Regular cardiac myocyte (primary cell): ENCODE measurements at places on chromosomes 5 and 9. TPM values are rescaled to one million over a fixed set of nuclear protein-coding genes. Genes with fewer than 3 reads are reported as not detected.

The GPR150 gene
- 0.96 and 2.5 TPM in 2 replicates for total RNA-seq

The PPP3R2 gene
- total RNA-seq = not detected in 2 replicates

The SLC1A3 gene
- 2.1 and 4.2 TPM in 2 replicates for total RNA-seq

The MRPL22 gene
- total RNA-seq = 27.6 and 35.3 TPM in 2 replicates

The PRELID1 gene
- total RNA-seq = 68.5 and 167 TPM in 2 replicates

The IL7R gene
- 2.3 and 13.2 TPM in 2 replicates for total RNA-seq

The LVRN gene
- under 0.01 and 0.19 TPM in 2 replicates for total RNA-seq

The SPINK1 gene
- 0.56 TPM in 1 of 2 replicates, not detected in the other for total RNA-seq

The IFNA21 gene
- not detected in 2 replicates for total RNA-seq

The EGFL7 gene
- 38.3 and 57.8 TPM in 2 replicates for total RNA-seq

The ENC1 gene
- total RNA-seq = 146 and 219 TPM in 2 replicates

The PTGES gene
- 9.0 and 40.3 TPM in 2 replicates for total RNA-seq

The ENHO gene
- 0.28 TPM in 1 of 2 replicates, not detected in the other for total RNA-seq

The FOXI1 gene
- total RNA-seq = under 0.01 TPM in 1 of 2 replicates, not detected in the other

The ANKRD34B gene
- not detected in 2 replicates for total RNA-seq

The SLC2A6 gene
- 11.3 and 21.1 TPM in 2 replicates for total RNA-seq

The TSSK1B gene
- under 0.01 TPM in 1 of 2 replicates, not detected in the other for total RNA-seq

The ASS1 gene
- total RNA-seq = 19.4 and 93.9 TPM in 2 replicates

The SLC6A19 gene
- not detected in 2 replicates for total RNA-seq

The BAAT gene
- under 0.01 and 0.19 TPM in 2 replicates for total RNA-seq

The PCDHGA11 gene
- 3.1 and 4.5 TPM in 2 replicates for total RNA-seq

The SHLD3 gene
- 2.3 and 3.6 TPM in 2 replicates for total RNA-seq

The ZNF300 gene
- total RNA-seq = 3.9 and 5.6 TPM in 2 replicates

The SNAPC4 gene
- 5.6 and 8.8 TPM in 2 replicates for total RNA-seq

The CCDC180 gene
- total RNA-seq = 0.38 and 2.8 TPM in 2 replicates

The TRIM14 gene
- 1.4 and 3.6 TPM in 2 replicates for total RNA-seq

The GTF2H2C gene
- total RNA-seq = 37.8 and 48.9 TPM in 2 replicates

The FCN2 gene
- total RNA-seq = 0.28 TPM in 1 of 2 replicates, not detected in the other

The PBX3 gene
- total RNA-seq = 16.6 and 16.7 TPM in 2 replicates

The C9 gene
- total RNA-seq = 0.28 and 0.38 TPM in 2 replicates

The CYLC2 gene
- not detected in 2 replicates for total RNA-seq

The TTC16 gene
- total RNA-seq = under 0.01 TPM in 1 of 2 replicates, not detected in the other

The PCDHB3 gene
- total RNA-seq = 0.19 and 3.9 TPM in 2 replicates

The CKMT2 gene
- 1.3 and 23.7 TPM in 2 replicates for total RNA-seq

The OR1Q1 gene
- total RNA-seq = not detected in 2 replicates

The FOXD4L6 gene
- not detected in 2 replicates for total RNA-seq

The KLHL3 gene
- total RNA-seq = 2.9 and 3.1 TPM in 2 replicates

The GARIN3 gene
- total RNA-seq = not detected in 2 replicates

The GRIA1 gene
- total RNA-seq = 0.19 and 0.28 TPM in 2 replicates

The TEK gene
- 18.6 and 31.1 TPM in 2 replicates for total RNA-seq

The CCL28 gene
- 2.1 and 6.2 TPM in 2 replicates for total RNA-seq

The ALDH1B1 gene
- 30.2 and 48.3 TPM in 2 replicates for total RNA-seq

The FKTN gene
- total RNA-seq = 23.2 and 23.7 TPM in 2 replicates

The CNTLN gene
- total RNA-seq = 8.6 and 10.1 TPM in 2 replicates

The SMIM3 gene
- 123 and 182 TPM in 2 replicates for total RNA-seq

The PRDM9 gene
- total RNA-seq = not detected in 2 replicates

The MEGF10 gene
- total RNA-seq = under 0.01 and 0.56 TPM in 2 replicates

The PLAC8L1 gene
- total RNA-seq = 0.38 TPM in 1 of 2 replicates, not detected in the other

The OSTF1 gene
- total RNA-seq = 49.6 and 119 TPM in 2 replicates

The TMEM215 gene
- total RNA-seq = not detected in 2 replicates

The MPDZ gene
- total RNA-seq = 61.2 and 86.0 TPM in 2 replicates

The GPSM1 gene
- 31.6 and 40.1 TPM in 2 replicates for total RNA-seq

The PSAT1 gene
- total RNA-seq = 31.3 and 52.1 TPM in 2 replicates

The TAF11L6 gene
- not detected in 2 replicates for total RNA-seq

The LMNB1 gene
- 14.9 and 98.2 TPM in 2 replicates for total RNA-seq
